ENCODE measurements at places on chromosomes 4 and X.

- DNase-seq: no peak
These were observed 15.6 kb downstream of the RBM41 start for GRCh38 chrX:107102980-107103379.

DNA sequence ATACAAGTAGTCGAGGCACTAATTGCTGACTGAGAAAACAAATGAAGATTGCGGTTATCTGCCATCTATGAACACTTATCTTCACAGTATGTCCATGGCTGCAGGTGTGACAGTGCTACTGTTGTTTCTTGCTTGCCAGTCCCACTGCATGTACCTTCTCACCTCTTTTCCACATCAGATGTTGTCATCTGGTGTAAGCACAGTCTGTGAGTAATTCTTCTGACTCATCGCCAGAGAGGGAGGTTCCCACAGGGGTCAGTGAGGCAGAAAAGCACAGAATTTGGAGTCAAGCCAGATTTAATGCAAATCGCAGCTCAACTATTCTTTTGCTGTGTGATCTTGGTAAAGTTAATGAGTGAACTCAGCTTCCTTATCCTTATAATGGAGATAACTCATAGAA is 144.4 kb downstream of the GLRA2 start:
- DNase-seq: no peak

GRCh38 chr4:47915378-47915777 is 995 bp upstream of the NFXL1 start:
- DNase-seq: no peak

- no peak for DNase-seq
These were observed 110.9 kb upstream of the ANK2 start for GRCh38 chr4:112938461-112939058.

GRCh38 chr4:19776929-19777328 is 474.8 kb upstream of the SLIT2 start:
- no peak for DNase-seq

- no peak for DNase-seq
These were observed 38.6 kb downstream of the NELFA start for GRCh38 chr4:1969928-1970723.

DNA sequence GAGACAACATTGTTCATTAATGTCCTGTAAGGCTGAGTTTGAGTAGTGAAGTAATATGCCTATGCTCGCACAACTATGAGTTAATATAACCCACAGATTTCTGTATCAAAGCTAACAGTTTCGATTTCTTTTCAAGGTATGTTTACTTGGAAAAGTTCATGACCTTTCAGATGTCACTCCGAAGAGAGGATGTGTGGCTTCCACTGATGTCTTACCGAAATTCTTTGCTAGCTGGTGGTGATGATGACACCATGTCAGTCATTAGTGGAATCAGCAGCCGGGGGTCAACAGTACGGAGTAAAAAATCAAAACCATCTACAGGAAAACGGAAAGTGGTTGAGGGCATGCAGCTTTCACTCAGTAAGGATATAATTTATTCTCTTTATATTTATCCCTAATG is 124.9 kb downstream of the STAG2 start:
- peak; percentile 3 for DNase-seq

GRCh38 chr4:47533689-47534347 is 48.7 kb downstream of the ATP10D start:
- no peak for DNase-seq

DNA sequence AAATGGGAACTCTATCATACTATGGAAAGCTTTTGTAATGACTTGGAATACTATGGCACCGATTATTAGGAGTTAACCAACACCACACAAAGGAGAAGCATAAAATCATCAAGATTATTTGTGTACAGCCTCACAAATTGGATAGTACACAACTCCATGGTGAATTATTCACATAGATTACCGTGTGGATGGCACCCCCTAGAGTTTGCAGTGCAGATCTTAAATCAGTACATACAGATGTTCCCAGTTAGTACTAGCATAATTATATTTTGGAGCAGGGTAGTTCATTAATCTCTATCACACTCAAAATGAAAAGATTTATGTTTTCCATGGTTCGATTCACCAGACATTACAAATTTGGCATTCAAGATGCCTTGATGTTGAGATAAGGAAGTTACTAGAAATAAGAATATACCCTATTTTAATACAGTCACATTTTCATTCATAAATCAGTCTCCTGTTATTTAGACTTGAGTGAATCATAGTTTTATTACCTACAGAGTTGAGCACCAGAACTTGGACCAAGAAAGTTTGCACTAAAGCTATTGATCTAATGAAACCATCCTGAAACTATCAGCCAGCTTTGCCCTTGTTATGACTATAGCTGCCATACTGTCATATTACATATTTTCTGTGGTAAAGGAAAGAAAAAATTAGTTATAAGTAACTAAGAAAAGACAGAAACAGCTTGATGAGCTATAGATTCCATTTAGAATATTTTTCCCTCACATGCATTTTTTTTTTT is 531.8 kb downstream of the GLUD2 start:
- DNase-seq: no peak

- no peak for DNase-seq
These were observed 263.0 kb upstream of the TAPT1 start for GRCh38 chr4:16489226-16489625.

DNA sequence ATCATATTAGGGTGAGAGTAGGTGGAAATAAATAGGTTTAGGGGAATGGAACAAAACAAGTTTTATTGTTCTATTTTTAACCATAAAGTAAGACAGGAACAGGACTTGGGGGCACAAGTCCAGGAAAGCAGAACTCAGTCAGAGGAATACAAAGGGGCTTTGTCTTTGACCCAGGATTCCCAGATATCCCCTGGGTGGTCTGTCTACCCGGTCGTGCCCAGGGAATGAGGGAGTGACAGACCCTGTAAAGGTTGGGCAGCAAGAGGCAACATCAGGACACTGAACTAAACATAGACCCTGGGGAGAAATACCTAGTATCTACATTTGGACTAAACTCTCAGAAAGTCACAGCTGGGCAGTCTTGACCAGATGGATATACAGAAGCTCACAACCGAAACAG is 50.6 kb downstream of the PTCHD1 start:
- no peak for DNase-seq

- no peak for DNase-seq
These were observed 99.0 kb upstream of the SPANXC start for GRCh38 chrX:141341341-141341740.

DNA sequence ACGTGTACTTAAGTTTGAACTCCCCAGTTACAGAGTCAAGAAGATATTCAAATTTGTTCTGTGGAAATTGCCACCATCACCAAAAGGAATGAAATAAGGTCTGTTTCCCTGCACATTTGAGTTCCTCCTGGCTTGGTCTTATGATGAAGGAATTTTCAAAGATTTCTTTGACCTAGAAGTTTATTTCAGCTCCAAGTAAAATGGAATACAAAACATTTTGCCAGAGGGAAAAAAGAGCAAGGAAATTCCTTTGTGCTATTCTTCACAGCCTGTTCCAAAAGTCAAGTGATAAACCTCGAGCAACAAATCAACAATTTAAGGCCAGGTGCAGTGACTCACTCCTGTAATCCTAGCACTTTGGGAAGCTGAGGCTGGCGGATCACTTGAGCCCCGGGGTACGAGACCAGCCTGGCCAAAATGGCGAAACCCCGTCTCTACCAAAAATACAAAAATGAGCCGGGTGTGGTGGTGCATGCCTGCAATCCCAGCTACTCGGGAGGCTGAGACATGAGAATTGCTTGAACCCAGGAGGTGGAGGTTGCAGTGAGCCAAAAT is 3.4 kb downstream of the NKRF start:
- no peak for DNase-seq

DNA sequence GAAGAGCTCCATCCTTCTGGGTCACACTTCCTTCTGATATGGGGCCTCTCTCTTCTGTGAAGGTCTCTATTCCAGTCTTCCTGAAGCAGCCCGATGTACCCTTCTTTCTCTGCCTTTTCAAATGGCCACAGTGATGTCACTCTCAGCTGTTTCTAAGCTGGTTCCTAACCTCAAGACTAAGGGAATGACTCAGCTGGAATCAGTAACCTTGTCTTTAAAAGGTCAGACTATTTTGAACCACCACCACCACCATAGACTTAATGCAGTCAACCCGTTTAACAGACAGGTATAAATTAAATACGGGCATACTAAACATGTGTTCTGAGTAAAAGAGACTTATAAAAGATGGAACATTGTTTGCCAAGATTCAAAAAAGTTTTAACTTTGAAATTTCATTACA is 121.0 kb downstream of the PPA2 start:
- DNase-seq: no peak

DNA sequence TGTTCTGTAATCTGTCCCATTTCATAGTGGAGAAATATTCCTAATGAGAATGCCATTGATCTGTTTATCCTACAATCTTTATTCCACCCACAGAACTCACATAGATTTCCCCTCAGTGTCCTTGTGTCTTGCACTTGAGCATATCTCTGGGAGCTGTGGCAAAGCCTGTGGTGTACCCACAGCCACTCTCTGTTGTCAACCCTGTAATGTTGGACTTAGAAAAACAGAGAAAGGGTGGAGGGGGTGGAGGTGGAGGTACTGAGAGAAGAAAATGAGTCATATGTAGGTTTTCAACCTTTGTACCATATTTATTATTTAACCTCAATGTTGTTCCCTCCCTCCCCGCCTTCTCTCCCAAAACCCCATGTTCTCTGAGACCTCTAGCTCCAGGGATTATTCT is 46.9 kb upstream of the TLL1 start:
- DNase-seq: no peak

DNA sequence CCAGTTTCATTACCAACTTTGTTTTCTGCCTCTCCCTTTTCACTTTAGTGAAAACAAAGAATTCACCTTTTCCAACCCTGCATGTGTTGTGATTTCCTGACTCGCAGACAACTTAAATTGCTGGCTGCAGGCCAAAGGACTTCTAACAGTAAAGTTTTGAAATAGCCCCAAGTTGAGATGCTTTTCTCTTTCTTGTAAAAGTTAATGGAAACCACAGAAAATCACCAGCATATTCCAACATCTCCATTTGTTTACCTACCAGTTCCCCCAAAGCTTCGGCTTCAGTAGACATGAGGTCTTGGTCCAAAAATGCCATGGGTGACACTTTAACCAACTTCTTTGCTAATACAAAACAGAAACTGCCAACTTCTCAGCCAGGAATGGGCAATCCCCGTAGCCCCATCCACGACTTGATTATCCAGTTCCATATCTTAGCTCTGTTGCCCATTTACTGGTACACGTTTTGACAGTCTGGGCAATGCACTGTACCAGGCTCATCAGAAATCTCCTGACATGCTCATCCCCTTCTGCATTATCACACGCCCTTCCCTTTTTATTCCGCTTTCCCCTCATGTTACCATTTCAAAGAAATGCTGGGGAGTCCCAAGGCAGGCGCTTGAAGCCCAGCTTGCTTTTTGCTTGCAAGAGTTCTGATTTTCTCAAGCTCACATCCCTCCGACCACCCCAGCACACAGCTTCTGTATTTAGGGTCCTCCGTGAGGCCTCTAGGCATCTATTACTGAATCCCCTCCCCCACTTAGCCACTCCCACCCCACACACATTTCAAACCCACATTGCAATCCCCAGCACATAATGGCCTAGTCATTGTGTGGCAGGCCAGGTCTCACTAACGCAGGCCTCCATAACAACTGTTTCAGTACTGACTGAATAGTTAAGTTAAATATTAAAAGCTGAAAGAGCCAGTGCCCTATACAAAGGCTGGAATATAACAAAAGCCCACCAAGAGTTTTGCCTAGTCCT is 137.9 kb upstream of the S100G start:
- no peak for DNase-seq

DNA sequence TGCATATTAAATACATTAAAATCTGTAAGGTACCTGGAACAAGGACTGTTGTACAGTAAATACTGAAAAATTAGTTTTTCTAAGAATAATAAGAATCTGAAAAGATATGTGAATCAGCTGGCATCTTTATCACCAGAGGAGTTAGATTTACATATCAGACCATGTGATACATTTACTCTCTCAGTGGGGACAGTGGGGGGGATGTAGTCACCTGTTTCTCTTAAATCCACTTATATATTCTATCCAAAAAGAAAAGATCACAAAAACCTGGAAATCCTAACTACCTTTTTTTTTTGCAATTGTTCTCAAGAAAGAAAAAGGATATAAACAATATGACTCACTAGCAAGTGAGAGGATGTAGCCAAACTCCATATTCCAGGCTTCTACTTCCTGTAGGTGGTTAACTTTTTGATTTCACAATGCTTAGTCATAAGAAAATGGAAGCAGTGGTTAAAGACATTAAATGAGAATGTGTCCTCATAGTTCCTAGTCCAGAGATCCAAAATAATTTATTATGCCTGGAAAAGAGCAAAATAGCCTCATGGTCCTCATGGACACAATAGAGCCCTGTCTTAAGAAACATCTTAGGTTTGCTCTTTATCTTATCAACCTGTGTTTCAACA is 22.5 kb upstream of the MYOZ2 start:
- no peak for DNase-seq

DNA sequence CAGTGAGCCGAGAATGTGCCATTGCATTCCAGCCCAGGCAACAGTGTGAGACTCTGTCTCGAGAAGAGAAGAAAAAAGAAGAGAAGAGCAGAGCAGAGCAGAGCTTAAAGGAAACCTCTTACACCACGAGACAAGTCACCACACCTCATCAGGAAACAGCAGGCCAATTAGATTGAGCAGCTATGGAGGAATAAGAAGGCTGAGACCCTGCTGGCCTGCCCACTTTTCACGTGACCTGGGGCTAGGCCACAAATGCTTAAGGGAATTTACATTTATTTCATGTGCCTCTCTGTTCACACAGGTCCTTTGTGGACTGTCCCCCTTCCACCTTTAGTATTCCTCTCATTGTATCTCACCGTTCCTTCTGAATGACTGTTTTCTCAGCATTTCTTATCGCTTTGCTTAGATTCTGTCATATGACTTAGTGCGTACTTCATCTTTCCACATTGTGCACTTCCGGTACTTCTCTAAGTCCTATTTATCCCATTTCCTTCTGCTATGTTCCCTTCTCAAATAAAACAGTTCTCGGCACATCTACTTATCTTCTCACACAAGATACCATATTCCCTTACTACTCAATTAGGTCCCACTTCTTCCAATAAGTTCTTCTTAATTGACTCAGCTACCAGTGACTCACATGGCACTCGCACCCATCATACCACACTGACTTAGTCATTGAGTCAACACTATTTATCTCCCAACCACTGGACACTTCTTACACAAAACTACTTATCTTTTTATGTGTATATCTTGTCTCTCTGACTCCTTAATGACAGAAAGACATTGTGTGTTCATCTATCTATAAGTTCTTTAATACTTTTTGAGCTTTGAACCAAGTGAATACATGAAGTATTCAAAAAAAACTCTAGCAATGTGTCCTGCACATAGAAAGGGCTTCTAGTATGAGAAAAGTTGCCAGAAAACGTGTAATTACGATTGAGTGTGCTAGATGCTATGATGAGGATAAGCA is 11.0 kb downstream of the CUL4B start:
- no peak for DNase-seq

DNA sequence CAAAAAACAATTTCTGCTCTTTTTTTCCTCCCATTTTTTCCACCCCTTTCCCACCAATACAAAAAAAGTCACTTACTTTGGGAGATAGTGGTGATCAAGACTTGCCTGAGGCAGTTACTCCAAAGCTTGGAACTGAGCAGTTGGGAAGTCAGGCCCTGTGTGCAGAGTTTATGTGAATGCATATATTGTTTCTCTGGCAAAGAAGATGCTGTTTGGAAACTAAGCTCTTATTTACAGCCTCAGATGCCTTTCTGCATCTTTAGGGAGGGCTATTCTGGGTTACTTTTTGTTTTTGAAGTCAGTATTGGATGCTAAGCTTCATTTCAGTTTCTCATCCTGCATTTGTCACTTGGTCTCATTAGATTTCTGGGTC is 136.3 kb downstream of the ZNF330 start:
- no peak for DNase-seq

GRCh38 chr4:76948443-76949275 is 893 bp upstream of the SEPTIN11 start:
- peak; percentile 76 for DNase-seq

- DNase-seq: no peak
These were observed 10.6 kb upstream of the BCOR start for GRCh38 chrX:40108162-40108958.
